GM12891 (cell line): ENCODE measurements at places on chromosomes 5 and 9.

GRCh38 chr5:51039424-51040329 is 343.6 kb upstream of the ISL1 start:
- no peak for DNase-seq

DNA sequence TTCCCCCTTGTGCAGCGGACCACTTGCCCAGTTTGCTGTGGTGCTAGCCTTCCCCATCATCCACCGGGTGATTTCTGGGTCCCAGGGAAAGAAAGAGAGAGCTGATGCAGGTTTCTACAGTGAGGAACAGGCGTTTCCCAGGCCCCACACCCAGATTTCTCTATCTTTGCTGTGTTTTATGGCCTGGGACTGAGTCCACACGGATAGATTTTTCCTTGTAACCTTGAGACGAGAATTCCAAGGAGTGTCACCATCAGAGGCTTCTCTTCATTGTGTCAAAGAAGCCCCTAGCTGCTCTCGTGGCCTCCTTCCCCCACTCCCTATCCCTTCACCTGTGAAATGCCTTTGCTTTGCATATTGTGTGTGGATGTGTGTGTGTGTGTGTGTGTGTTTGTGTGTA is 21.2 kb upstream of the FGFR4 start:
- DNase-seq, result no peak

- DNase-seq, result no peak
These were observed 2.8 kb upstream of the FAM193B start for GRCh38 chr5:177557041-177557647.

DNA sequence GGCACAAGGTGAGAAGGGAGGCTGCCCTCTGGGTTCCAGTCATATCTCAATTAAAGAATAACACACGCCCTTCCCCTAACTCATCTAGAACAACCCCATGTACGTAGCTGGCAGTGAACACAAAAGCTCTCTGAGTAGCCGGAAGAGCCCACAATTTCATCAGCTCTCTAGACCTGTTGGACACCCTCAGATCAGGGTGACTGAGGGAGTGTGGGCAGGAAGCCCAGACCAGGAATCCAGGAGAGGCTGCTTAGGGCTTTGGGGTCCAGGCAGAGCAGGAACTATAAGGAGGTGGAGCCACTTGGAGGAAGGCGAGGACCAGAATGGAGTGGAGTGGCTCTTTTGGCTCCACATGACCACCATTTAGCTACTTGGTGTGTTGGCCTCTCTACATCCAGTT is 237.4 kb downstream of the NR3C1 start:
- DNase-seq, result no peak

- DNase-seq, result no peak
These were observed 12.9 kb downstream of the TLE4 start for GRCh38 chr9:79584655-79584982.

DNA sequence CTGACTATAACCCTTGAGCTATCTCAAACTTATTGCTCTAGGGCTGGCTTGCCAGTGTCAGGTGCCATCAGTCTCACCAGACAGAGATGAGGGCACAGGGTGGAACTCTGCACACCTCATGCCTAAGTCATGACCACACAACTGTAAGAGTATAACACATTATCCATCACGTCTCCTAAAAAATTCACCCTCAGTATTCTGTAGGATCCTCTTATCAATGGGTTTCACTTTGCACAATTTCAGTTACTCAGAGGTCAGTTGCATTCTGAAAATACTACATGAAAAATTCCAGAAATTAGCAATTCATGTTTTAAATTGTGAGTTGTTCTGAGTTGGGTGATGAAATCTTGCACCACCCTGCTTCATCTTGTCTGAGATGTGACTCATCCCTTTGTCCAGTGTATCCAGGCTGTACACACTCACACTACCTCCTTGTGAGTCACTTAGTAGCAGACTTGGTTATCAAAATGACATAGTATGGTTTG is 690.9 kb upstream of the CDH18 start:
- no peak for DNase-seq

- DNase-seq, result no peak
These were observed 38.6 kb upstream of the NOTCH1 start for GRCh38 chr9:136584401-136584932.

- DNase-seq, result no peak
These were observed 16.0 kb upstream of the PHF19 start for GRCh38 chr9:120892748-120893610.

- no peak for DNase-seq
These were observed 222.2 kb downstream of the MAST4 start for GRCh38 chr5:66818304-66818934.

DNA sequence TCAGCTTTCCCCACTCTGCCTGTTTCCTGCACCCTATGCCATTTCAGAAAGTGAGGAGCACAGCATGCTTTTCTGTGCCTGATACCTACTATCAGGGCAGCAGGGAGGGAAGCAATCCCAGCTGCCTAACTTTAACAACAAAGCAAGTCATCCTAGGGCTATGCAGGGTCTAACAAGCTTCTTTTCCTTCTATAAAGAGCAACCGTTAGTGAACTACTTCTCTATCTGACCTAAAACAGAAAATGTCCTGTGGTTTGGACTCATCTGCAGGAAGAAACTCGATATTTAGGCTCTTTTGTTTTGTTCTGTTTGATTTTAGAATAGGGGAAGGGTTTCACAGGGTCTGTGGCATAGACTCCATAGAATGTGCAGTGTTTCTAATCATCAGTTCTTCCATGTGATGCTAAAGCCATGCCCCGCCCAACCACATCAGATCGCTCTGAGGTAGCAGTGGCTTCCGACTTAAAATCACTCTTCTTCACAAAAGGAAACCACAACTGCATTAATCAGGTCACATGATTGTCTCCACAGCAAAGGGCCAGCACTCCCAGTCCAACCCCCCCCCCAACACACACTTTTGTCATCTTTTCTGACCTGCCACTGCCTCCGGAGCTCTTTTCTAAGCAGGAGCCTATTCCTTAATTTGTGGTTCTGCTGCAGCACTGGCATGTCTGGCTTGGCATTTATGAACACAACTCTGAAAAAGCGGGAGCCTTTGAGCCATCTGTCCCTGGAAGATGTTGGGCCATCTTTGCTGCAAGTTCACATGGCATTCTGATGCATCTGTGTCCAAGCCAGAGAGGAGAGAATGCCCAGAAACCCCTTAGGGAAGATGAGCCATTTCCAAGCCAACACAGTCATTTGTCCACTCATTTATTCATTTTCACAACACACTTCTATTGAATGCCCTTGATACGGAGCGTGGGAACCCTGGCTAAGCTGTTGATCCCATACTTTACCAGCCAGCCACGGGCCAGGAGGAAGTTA is 71.6 kb downstream of the CFAP90 start:
- no peak for DNase-seq

- DNase-seq, result no peak
These were observed 24.0 kb downstream of the PTGES2 start for GRCh38 chr9:128103589-128103962.

- DNase-seq, result no peak
These were observed 1.2 kb upstream of the NIPSNAP3A start for GRCh38 chr9:104746285-104746684.

DNA sequence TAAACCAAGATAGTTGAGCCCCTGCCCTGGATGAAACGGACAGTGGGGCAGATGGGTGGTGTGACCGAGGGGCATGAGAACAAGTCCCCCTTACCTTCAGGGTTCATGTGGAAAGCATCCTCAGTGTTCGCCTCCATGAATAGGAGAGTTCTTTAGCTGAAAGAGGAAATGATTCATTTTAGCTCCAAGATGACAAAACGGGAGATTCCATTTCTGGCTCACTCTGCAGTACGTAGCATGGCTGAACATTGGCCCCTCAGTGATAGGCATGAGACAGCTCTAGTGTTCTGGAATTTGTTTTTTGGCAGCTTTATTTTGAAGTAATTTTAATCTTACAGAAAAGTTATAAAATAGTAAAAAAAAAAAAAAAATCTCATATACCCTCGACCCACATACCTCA is 70.2 kb upstream of the AGXT2 start:
- no peak for DNase-seq

- DNase-seq, result no peak
These were observed 3.4 kb downstream of the PBX3 start for GRCh38 chr9:125750627-125751011.

DNA sequence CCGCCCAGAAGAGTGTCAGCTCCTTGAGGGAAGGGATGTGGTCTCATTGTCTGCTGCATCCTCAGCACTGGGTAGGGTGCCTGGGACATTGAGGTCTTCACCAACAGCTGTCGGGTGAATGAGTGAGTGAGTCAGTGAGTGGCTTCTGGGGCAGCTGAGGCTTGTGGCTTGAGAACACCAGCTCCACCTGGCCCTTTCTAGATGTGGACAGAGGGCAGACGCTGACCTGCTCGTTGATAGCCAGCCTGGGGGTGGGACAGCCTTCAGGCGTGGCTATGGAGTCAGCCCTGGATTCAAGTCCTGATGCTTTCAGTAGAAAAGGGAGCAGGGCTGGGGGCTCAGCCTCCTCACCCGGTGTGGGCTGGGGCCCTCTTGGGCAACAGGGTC is 215.1 kb downstream of the C9orf50 start:
- DNase-seq, result no peak

DNA sequence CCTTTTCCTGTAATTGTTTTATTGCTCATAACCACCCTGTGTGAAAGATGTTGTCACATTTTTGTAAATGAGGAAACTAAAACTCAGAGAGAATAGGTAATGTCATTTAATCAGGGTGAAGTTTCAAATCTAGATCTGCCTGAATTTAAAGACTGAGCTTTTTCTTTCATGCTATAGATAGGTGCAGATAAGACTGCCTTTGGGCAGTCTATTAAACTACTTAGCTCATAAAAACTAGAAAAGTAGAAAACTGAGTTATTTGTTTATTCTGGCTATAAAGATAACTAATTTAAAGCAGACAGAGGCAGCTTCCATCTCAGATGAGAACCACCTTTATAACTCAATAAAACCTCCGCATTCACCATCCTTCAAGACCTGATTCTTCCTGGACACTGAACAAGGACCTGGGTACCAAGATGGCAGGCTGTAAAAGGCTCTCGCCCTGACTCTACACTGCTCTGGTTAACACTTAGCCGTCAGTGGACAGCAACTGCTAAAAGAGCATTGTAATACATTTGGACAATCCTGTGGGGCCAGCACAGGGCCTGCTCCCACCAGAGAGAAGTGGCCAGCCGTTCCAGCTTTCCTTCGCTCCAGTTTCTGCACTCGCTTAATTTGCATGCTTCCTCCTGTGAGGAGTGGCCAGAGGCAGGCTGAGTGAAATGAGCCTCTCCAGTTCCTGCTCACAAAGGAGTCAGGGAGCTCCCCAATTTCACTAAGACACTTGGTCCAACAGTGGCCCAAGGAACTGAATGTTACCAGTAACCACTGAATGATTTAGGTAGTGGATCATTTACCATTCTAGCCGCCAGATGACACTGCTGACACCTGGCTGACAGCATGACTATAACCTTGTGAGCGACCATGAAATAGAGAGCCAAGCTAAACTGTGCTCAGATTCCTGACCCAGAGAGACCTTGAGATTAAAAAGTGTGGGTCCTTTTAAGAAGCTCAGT is 566.4 kb downstream of the EFNA5 start:
- no peak for DNase-seq

- no peak for DNase-seq
These were observed 29.2 kb downstream of the TNFSF8 start for GRCh38 chr9:114900942-114901802.

- DNase-seq, result no peak
These were observed 45.5 kb upstream of the IL7R start for GRCh38 chr5:35811108-35811741.
